ENCODE measurements at places on chromosomes 1 and 21. TPM values are rescaled to one million over a fixed set of nuclear protein-coding genes. Genes with fewer than 3 reads are reported as not detected.
A peak's percentile ranks its signal among the peaks of the same experiment; 100 is the strongest.

AMY1B gene
- total RNA-seq: not detected

SLAMF9 gene
- total RNA-seq: not detected

CDKN2C gene
- total RNA-seq: 16.8 TPM

DNA sequence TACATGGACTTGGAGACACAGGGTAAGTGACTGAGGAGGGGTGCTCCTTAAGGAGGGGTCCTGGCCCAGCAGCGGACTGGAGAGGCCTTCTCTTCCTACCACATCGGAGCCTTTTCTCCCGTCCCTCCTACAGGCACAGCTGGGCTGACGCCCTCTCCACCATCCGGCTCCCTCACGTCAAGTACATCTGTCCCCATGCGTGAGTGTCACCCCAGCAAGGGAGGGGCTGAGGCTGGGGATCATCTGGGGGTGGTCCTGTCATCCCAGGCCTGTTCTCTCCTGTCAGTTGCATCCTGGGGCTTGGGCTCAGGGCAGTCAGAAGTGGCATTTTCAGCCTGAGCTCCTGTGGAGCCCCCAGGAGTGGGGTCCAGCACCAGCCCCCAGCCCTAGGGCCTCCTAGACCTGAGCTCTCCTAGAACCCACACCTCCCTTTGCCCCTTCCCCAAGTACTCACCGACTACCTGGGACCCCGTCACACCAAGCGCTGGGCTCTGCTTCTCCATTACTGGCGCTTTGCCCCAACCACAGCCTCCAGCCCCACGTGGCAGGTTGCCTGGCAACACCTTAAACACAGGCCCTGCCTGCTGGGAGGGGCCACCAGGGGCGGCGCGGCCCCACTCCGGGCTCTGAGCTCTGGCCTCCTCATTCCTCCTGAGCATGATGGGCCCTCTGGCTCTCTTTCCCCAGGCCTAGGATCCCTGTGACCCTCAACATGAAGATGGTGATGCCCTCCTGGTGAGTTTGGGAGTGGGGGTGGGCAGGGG is 2.3 kb downstream of the LYPLA2 start:
- DNase-seq: peak; percentile 46

- DNase-seq: no peak
Observed at GRCh38 chr1:48450505-48450904, 21.5 kb downstream of the SPATA6 start.

DNA sequence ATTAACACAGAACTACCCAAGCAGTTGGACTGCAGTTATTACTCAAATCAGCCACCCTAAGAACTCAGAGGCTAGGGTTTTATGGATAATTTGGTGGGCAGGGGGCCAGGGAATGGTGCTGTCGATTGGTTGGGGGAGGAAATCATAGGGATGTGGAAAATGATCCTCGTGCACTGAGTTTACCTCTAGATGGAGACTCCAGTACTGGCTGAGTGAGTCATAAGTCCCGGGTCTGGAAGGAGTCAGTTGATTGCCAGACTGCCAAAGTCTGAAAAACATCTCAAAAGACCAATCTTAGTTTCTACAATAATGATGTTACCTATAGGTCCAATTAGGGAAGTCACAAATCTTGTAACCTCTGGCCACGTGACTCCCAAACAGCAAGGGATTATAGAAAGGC is 257.5 kb upstream of the PRMT6 start:
- no peak for DNase-seq

DNA sequence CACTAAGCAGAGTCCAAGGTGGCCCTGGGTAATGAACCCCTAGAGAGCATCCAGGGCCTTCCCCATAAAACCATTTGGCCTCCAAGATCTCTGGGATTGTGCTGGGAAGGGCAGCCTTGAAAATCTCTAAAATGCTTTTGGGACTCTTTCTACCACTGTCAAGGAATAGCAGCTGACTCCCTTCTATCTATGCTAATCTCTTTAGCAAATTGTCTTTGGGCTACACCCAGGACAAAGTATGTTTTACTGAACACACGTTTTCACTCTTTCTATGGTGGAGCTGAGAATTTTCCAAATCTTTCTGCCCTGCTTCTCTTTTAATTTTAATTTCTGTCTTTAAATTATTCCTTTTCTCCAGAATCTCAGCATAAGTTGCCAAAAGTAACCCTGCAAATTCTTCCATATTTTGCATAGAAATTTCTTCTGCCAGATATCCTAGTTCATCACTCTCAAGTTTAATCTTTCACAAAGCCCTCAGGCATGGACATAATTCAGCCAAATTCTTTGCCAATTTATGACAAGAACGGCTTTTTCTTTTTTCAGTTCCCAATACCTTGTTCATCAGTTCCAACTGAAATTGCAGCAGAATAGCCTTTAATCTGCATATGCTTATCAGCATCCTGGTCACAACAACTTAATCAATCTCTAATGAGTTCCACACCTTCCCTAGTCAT is 687.0 kb upstream of the ADGRL4 start:
- no peak for DNase-seq

DNA sequence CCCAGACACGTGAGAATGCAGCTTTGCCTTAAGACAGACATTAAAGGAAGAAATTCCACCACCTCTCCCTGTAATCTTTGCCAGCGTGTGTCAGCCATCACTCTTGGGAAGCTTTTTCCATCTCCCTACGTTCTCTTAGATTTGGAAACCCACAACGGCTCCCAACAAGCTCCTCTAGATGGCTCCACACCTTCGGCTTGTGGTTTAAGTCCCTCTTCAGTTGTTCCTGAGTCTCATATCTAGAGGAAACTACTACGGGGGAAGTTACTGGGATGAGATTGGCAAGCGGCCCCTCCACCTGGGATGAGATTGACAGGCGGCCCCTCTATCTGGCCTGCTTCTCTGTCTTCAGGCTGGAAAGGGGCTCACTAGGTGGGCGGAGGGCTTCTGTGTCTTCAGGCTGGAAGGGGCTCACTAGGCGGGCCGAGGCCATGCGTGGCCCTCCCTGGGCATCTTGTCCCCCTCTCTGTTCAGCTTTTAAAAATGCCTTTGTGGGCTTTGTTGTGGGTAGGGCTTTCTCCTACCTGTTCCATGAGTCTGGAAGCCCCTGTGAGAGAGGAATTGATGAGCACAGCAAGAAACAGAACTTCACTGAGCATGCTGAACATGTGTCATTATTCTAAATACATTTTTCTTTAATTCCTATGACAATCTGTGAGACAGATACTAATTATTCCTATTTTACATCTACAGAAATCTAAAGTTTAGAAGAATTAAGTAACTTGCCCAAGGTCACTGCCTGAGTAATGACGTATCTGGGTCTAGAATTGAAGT is 670.5 kb downstream of the KIF26B start:
- DNase-seq: peak; percentile 34

DNA sequence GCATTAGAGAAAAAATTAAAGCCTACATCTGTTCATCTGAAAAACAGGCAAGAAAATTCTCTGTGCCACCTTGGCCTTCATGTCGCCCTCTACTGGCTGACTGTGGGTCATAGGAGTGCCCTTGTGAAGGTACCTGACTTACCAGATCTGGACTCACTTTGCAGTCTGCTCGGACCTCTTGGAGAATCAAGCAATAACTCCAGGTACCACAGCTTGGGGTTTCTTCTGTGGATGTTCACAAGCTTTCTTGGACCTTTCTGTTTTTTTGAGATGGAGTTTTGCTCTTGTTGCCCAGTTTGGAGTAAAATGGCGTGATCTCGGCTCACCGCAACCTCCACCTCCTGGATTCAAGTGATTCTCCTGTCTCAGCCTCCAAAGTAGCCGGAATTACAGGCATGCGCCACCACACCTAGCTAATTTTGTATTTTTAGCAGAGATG is 2.4 kb upstream of the PRAMEF18 start:
- peak; percentile 3 for DNase-seq

GRCh38 chr1:99018313-99018712 is 13.7 kb upstream of the PLPPR5 start:
- DNase-seq: no peak

DNA sequence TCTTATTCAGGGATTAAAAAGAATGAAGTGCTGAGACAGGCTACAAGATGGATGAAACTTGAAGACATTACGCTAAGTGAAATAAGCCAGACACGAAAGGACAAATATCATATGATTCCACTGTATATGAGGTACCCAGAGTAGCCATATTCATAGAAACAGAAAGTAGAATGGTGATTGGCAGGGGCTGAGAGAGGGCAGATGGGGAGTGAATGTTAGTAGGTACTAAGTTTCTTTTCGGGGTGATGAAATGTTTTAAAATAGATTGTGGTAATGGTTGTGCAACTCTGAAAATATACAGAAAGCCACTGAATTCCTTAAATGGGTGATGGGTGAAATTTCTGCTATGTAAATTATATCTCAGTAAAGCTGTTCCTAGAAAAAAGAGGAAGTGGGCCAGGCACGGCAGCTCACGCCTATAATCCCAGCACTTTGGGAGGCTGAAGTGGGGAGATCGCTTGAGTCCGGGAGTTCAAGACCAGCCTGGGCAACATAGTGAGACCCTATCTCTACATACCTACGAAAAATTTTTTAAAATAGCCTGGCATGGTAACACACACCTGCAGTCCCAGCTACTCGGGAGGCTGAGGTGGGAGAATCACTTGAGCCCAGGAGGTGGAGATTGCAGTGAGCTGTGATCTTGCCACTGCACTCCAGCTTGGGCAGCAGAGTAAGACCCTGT is 15.9 kb downstream of the SLC27A3 start:
- no peak for DNase-seq

- DNase-seq: no peak
Observed at GRCh38 chr1:91752324-91752723, 133.6 kb downstream of the TGFBR3 start.

DNA sequence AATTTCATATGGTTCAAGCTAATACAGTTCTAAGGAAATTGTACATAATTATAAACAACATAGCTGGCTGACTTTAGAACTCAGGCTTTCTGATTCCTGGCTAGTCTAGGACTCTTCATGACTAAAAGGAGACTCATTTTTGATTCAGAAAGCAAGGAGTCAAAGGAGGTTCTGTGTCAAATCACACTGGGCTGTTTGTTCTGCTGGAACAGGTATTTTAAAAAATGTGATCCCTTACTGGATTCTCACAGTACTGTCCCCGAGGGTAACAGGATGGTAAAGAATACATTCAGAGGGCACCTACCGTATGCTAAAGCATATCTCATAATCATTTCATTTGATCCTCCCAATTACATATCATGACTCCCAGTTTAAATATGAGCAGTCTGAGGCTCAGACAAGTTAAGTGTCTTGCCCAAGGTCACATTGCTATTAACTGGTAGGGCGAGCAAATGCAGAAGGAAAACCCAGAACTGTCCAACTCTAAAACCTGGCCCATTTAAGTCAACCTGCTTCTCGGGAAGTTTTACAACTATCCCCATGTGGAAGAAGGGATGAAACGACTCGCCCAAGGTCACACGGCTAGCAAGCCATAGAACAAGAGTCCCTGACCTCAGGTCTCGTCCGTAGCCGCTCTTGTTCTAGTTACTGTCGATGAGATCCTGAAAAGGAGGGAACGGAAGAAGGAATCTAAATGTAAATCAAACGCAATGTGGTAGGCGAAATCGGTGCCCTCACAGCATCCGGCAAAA is 675 bp downstream of the MYSM1 start:
- no peak for DNase-seq

DNA sequence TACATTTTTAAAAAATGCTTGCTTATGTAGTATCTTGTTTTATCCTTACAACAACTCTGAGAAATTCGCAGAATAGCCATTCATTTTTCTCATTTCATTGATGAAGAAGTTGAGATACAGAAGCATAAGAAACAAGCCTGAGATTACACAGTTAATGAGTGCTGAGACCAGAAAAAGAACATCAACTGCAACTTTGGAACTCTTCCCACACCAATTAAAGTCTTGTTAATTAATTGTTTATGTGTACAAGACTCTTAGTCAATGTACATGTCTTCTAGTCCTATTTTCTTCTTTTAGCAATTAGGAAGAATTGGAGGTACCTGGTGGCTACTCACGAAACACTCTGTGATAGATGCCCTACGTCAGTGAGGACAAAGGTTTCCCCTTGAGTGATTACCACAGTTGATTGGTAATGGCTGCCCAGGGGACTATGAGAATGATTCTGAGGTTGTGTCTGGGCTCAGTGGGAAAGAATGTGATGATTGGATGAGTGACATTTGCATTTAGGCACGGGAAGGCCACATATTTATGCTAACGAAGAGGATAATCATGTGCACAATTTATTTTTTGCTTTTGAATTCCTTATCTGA is 187.4 kb upstream of the KCNK2 start:
- DNase-seq: no peak

DNA sequence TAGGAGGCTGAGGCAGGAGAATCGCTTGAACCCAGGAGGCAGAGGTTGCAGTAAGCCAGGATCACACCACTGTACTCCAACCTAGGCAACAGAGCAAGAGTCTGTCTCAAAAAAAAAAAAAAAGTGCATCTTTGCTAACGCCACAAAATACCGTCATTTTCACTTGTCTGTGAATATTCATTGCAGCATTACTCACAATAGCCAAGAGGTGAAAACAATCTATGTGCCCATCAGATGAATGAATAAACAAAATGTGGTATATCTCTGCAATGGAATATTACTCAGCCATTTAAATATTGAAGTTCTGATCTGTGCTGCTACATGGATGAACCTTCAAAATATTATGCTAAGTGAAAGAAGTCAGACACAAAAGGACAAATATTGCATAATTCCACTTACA is 7.9 kb upstream of the TIAM1 start:
- no peak for DNase-seq

DNA sequence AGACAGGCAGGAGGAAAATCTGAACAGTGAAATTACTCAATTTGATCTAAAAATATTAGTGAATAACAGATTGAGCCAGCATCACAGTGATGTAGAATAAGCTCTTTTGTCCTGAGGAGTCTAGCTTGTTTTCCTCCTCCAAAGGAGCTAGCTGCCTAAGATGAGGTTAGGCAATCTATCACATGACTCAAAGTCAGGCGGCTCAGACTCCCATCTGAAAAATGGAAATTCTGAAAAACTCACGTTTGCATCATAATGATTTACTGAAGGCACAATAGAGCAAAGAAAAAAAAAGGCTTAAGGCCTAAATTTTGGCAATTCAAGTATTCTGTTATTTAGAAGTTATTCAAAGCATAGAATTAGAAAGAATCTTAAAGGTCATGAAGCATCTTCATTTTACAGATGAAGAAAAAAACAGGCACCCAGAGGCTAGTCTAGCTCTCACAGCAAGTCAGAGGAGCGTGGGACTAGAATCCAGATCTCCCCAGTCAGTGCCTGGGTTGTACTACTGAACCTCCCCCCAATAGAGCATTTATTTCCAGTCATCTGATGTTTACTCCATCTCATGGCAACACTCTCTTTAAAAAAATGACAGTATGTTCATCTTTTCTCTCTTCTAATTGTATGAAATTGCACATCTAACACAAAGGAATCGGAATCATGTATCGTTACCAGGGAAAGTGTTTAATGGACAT is 62.5 kb upstream of the ATF3 start:
- DNase-seq: no peak

Measured in heart left ventricle (tissue), 16 donors.